RCC 7860 (cell line): ENCODE measurements at places on chromosomes 11 and 22.
A peak's percentile ranks its signal among the peaks of the same experiment; 100 is the strongest.

DNA sequence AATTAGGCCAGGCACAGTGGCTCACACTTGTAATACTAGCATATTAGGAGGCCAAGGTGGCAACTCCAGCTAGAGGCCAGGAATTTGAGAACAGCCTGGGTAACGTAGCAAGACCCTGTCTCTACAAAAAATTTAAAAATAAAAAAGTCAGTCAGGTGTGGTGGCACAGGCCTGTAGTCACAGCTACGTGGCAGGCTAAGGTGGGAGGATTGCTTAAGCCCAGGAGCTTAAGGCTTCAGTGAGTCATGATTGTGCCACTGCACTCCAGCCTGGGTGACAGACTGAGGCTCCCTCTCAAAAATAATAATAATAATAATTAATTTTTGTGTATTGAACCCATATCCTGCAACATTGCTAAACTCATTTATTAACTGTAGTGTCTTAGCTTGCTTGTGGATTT is 15.3 kb upstream of the TRIM29 start:
- DNase-seq, result peak; percentile 12

- DNase-seq, result no peak
Measured at GRCh38 chr11:19208181-19208580, 6.4 kb upstream of the CSRP3 start.

GRCh38 chr11:111730871-111731591 is 35.2 kb downstream of the PPP2R1B start:
- no peak for DNase-seq

GRCh38 chr11:67429722-67430121 is 1.4 kb downstream of the RPS6KB2 start:
- no peak for DNase-seq

DNA sequence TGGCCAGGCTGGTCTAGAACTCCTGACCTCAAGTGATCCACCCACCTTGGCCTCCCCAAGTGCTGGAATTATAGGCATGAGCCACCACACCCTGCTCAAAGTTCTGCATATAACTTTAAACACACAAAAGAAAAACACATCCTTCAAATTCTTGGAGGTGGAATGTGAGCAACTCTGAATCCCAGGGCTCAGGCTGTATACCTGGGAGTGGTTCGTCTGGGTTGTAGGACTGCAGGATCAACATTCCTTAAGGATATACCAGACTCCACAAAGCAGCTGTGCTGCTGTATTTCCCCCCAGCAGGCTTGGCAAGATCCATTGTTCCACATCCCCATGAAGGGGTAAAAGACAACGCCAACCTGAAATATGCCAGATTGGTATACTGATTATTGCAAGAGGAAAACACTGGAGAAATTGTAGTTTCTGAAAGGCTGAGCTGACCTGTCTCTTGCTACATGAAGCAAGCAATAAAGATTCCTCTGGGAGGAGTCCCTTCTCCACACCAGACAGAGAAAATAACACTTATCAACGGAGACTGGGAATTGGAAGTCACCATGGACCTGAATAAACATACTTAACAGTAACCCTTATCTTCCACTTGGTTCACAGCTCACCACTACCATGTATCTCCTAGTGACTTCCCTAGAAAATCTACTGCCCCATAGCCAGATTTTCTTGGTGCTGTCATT is 12.2 kb upstream of the RPS3 start:
- DNase-seq, result no peak

GRCh38 chr11:45289369-45289768 is 3.2 kb upstream of the SYT13 start:
- peak; percentile 63 for DNase-seq

DNA sequence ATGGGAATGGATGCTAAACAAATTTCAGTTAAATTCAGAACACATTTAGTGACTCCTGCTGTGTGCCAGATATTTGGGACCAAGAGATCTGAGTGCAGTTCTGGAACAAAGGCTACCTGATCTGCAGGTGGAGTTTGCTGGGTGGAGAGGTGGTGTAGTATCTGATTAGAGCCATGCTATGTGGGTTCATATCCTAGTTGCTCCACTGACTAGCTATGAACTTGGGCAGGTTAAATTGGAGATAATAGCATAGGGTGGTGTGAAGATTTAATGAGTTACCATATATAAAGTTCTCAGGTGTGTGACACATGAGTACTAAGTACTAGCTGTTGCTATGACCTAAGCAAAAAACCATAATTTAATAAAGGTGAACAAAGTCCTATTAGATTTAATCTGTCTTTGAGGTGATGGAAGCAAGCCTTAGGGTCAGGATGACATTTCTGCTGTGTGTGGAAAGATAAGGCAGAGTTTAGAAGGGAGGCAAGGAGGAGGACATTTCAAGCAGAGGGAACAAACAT is 2.1 kb downstream of the ENDOD1 start:
- no peak for DNase-seq
